ENCODE measurements at places on chromosomes 7 and 10. TPM values are rescaled to one million over a fixed set of nuclear protein-coding genes. Genes with fewer than 3 reads are reported as not detected.

DNA sequence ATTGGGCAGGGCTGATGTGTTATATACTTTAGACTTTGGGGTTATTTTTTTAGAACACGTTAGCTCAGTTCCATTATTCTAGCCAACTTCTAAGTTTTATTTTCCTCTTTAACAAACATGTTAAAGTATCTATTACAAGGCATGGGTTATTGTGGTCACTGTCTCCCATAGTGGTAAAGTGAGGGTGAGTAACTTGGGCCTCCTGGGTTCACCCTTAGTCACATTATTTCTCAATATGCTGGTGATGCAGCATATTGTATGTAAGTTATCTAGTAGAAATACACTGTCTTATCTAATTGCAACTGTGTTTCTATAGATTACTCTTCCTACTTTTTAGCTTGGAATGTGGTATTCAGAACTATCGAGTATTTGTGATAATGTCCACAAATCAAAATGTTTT is 65.9 kb downstream of the BBS9 start:
- peak; percentile 81 for DNase-seq

- no peak for DNase-seq
Measured at GRCh38 chr7:36202398-36202797, 49.3 kb downstream of the EEPD1 start.

GRCh38 chr10:44965651-44966097 is 6.1 kb downstream of the RASSF4 start:
- DNase-seq: no peak

GRCh38 chr7:32335107-32335506 is 155.1 kb downstream of the LSM5 start:
- no peak for DNase-seq

DNA sequence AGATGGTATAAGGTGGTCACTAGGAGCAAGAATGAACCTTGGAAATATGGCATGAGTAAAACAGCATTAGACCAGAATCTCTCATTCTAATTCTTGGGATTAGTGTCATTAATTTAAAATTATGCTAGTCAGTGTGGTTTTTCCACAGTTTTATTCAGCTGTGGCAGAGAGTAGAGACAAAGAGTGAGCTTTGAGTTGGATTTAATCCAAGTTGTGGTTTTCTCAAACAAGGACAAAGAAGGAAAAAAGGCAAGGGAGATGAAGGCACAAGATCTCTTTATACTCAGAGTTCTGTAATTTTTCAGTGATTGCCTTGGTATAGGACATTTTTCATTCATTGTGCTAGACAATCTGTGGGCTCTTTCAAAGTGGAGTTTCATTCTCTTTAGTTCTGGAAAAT is 28.2 kb upstream of the AKAP9 start:
- DNase-seq: peak; percentile 20

DNA sequence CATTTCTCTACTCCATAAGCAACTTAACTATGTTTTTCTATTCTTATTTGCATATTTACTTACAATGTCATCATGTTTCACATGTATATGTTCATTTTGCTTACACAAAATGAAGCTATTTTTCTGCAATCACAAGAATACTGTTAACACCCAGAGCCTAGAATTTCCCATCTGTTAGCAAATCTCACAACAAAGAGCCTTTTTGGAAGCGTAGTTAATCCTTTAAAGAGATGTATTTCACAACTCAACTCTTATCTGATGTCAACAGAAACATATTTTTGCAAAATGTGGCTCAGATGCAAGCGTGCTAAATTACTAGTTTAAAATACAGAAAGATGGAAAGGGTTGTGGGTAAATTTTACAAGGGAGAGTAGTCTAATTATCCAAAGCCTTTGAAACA is 110.6 kb upstream of the COL1A2 start:
- no peak for DNase-seq

- peak; percentile 76 for DNase-seq
Measured at GRCh38 chr7:137423321-137423720, 79.8 kb upstream of the PTN start.

DNA sequence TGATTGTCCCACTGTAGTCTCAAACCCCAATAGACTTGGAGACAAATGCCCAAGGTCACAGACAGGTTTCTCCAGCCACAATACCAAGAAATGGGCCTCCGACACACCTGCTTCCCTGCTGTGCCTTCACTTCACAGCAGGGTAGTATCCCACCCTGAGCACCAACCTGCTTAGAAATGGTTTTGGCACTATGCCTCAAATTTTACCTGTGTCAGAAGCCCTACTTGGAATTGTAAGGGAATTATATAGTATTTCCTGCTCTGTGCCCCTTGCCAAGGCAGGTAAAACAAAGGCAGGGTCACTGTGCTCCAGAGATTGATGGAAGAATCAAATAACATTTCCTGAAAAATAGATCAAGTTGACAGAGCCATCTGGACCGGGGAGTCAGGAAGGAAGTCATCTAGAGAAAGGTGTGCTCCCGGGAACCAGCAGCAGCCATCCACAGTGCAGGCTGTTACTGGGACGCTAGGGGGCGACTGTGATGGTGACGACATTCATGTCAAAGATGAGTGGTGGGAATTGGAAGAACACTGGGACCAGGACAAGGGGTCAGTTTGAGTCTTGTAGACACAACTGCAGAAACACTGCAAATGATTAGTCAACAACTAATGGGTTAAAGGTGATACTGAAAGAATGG is 117.8 kb upstream of the AKR1E2 start:
- no peak for DNase-seq

DNA sequence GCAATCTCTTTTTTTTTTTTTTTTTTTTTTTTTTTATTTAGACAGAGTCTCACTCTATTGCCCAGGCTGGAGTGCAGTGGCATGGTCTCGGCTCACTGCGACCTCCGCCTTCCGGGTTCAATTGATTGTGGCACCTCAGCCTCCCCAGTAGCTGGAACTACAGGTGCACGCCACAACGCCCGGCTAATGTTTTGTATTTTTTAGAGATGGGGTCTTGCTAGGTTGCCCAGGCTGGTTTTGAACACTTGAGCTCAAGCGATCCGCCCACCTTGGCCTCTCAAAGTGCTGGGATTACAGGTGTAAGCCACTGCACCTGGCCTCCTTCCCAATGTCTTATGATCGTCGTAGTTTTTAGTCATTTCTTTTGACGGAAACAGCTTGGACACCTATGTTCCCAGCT is 6.6 kb upstream of the ZNF853 start:
- DNase-seq: no peak

- DNase-seq: no peak
Measured at GRCh38 chr7:127908430-127909258, 122.6 kb downstream of the LRRC4 start.

- no peak for DNase-seq
Measured at GRCh38 chr10:49747303-49747646, 14.8 kb downstream of the OGDHL start.

DNA sequence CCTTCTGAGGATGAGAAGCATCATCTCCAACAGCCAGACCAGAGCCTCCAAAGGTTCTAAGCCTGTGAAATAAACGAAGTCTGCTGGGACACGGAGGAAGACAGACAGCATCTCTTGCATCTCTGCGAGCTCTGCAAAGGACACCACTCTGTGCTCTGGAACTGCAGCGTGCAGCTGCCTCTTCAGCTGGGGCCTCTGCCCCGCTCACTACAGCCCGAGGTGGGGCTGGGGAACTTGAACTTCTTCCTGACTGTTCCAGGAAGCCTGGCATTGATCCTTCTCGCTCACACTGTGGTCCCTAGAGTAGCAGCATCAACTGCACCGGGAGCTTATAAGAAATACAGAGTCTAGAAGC is 163.3 kb downstream of the USP6NL start:
- DNase-seq: no peak

DNA sequence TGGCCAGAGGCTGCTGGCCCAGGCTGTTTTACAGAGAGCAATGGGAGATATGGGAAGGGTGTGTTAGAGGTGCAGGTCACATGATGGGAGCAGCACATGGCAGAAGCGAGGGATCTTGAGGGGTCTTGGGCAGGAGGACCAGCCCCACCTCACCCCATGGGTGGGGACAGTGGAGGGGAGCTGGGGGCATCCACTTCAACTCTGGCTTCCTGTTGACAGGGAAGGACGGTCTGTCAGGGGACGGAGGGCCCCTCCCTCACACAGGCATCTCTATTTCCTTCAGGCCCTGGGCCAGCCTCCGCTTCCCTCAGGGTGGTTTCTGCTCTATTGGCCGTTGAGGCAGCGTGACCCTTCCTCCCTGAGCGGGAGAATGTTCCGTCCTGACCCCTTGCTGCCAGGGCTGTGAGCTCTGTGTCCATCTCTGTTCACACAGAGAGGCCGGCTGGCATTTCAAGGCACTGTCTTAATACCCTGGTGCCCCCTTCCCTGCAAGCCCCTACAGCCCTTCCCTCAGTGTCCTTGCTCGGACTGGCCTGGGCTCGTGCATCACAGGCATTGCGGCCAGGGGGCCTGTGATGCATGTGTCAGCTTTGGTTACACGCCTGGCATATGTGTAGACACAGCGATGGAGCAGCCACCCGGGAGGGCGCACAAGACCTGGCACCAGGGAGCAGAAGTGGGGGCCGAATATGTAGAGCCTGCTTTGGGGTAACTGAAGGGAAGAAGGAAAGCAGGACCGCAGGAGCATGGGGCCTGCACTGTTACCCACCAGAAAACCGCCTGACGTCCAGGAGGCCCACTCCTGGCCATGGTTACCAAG is 31.8 kb downstream of the RAMP3 start:
- no peak for DNase-seq

DNA sequence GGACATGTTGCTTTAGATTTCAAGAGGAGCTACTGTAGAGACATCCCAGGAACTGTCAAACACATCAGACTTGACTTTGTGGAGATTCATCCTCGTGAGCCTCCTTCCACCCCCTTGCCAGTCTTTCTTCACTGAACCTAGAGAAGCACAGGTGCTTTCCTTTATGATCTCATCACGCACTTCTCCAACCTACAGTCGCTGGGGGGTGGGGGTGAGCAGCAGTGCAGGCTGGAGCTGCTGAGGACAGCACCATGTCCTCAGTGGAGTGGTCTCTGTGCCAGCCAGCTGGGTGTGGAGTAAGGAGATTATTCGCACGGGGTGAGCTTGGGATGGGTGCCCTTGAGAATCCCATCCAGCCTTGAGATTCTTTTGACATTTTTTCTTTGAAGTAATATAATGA is 88.1 kb downstream of the VOPP1 start:
- DNase-seq: no peak

- no peak for DNase-seq
Measured at GRCh38 chr7:132643302-132643701, 67.0 kb upstream of the PLXNA4 start.

- DNase-seq: peak; percentile 63
Measured at GRCh38 chr10:90413196-90413595, 444.6 kb downstream of the HTR7 start.

- DNase-seq: no peak
Measured at GRCh38 chr10:47038881-47039561, 127.8 kb downstream of the PTPN20 start.

DNA sequence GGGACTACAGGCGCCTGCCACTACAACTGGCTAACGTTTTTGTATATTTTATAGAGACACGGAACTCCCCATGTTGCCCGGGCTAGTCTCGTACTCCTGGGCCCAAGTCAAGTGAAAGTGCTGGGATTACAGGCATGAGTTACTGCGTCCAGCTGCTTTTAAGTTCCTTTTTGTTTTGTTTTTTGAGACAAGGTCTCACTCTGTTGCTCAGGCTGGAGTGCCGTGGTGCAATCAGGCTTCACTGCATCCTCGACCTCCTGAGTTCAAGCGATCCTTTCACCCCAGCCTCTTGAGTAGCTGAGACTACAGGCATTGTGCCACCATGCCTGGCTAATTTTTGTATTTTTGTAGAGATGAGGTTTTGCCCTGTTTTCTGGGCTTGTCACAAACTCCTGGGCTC is 155.0 kb downstream of the GALNT17 start:
- no peak for DNase-seq

DNA sequence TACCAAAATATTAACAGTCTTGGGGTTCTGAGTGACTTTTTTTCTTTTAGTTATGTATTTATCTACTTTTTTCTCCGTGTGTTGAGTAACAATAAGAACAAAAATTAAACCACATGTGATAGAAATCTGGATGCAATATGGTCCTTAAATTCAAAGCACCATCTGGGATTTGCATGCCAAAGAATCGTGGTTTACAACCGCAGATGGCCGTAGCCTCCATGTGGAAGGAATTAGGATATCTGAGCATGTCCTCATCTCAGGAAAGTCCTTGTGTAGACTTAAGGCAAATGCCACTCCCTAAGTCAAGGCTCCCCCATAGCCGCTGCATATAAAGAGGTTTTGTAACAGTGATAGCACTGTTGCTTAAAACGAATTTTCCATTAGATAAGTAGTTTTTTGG is 304.0 kb downstream of the ZEB1 start:
- DNase-seq: peak; percentile 85

- peak; percentile 47 for DNase-seq
Measured at GRCh38 chr10:4082861-4083260, 297.9 kb upstream of the KLF6 start.

NCF1 gene
- not detected for polyA plus RNA-seq

PILRA gene
- 0.15 TPM for polyA plus RNA-seq

SKIDA1 gene
- 0.49 TPM for polyA plus RNA-seq

BHLHA15 gene
- not detected for polyA plus RNA-seq

PALD1 gene
- polyA plus RNA-seq: 0.41 TPM

VAX1 gene
- not detected for polyA plus RNA-seq

ATP6V0A4 gene
- polyA plus RNA-seq: not detected

SMKR1 gene
- 1.8 TPM for polyA plus RNA-seq

LRIT1 gene
- polyA plus RNA-seq: not detected

ZNF117 gene
- polyA plus RNA-seq: 2.8 TPM

Measured in fibroblast of lung (primary cell).